ENCODE measurements at places on chromosomes 11 and 22.
A peak's percentile ranks its signal among the peaks of the same experiment; 100 is the strongest.

DNA sequence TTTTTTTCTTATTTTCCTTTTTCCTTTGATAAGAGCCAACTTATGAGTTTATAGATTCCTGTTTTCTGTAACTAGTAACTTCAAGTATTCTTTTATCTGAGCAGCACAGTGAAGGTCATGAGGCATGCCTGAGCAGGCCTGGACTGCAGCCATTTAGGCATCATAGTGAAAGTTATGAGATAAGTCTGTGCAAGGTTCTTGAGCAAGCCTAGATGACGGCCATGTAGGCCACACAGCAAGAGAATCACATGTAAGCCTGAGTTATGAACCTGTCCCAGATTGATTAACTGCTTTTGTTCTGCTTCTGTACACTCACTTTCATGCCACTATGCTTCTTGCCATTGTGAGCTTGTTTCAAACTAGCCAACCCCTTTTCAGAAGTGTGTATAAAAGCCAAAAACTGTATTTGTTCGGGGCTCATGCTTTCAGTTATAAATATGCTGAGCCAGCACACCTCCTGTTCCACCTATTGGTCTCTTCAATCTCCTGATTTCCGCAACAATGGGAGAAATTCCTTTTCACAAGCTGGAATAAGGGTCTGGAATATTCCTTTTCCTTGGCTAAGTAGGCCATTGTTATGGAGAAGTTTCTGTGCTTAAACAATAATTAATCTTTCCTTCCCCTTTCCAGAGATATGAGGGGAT is 745.7 kb downstream of the FAM181B start:
- no peak for DNase-seq

GRCh38 chr22:23591201-23591791 is 11.2 kb upstream of the IGLL1 start:
- peak; percentile 87 for DNase-seq

GRCh38 chr11:4826425-4826824 is 5.3 kb downstream of the OR51F2 start:
- DNase-seq, result no peak

DNA sequence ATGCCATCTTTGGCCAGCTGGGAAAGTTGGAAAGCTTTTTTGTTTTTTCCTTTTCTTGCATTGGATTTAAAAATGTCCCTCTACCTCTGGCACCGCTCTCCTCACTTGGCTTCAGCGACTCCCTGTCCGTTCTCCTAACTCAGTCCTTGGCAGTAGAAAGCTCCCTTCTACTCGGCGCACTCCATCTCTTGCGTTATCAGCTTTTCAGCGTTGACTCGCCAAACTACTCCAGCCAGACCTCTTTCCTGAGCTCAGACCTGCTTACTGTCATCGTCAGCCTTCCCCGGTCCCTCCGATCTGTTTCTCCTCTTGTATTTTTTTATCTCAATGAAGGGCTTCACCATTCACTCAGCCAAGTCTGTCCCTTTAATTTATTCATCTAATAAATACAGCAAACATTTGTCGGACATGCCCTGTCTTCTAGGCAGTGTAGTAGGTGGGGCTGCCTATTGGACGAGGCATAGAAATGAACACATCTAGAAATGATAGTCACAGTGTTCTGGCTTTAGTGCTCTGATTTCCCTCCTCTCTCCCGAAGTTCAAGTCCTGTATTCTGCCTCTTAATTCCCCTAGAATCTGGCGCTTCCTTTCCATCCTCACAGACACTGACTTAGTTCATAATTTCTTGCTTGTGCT is 839 bp downstream of the CEP164 start:
- DNase-seq, result peak; percentile 54

DNA sequence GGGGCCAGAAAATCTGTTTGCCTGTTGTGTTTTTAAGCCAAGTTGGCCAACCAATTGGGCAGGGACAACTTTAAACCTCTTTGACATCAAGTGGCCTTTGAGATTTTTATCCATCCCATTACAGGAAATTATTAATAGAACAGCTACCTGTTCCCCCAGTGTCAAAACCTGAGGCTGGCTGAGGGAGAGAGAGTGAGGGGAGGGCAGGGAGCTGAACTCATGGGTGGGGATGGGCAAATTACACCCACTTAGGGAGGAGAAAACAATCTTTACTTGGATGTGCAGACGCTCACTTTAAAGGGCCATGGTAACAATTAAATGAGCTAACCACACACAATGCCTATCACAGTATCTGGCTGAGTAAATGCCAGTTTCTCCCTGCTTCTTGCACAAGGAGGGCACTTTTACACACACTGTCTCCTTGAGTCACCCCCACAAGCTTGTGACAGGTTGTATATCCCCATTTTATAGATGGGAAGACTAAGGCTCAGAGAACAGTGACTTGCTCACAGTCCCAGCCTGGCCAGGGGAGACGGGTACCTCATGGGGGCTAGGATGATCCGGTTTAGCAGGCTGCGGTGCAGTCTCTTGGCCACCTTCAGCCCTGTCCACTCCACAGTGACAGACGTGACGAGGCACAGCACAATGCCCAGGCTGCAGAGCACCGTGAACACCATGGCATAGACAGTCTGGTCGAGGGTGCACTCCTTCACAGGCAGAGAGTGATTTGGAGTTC is 17.8 kb upstream of the KCNJ11 start:
- DNase-seq, result no peak

DNA sequence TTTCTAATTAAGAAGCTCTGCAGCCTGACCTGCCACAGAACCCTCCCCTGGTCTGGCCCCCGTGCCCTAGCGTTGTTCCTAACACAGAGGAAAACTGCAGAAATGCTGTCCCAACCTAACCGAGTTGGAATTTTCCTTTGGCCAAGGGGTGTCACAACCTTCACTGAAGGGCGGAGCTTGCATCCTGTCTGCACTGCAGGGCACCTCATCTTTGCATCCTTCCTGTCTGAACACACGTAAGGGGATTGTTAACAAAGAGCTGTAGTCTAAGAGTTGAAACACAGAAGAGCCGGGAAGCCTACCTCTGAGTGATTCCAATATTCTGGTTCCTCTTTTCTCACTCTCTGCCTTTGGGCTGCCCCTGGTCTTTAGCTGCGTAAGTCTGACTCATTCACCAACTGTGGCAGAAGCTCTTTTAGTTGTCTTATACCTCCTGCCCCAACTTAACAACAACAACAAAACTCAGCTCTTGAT is 1.6 kb downstream of the DIXDC1 start:
- peak; percentile 65 for DNase-seq

DNA sequence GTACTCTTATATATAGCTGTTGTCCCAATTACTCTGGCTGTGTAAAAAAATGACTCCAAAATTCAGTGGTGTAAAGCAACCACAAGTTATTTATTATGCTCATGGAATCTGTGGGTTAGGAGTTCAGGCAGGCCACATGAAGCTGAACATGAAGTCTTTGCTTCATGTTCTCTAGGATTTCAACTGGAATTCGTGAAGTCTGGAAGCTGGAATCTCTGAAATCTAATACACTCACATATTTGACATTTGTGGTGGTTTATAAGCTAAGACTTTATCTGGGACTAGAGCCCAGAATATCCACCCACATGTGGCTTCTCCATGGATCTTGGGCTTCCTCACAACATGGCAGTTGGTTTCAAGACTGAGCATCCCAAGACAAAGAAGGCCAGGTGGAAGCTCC is 430.6 kb downstream of the MIAT start:
- DNase-seq, result no peak

GRCh38 chr22:20811171-20811570 is 37.3 kb downstream of the SERPIND1 start:
- no peak for DNase-seq

DNA sequence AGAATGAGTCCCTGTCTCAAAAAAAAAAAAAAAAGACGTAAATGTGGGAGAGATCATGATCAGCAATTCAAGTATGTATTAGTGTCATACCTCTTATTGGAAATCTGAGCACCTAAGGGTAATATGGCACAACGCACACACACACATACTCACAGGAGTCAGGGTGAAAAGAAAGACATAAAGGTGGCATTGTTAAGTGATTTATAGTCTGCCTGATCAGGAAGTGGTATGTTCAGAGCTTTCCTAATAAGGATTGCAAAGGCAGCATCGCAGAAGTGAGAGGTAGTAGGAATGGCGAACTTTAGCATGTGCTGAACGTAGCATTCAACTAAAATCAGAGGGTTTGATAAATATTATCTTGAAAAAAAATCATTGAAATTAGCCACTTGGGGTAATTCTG is 854.3 kb downstream of the METTL15 start:
- DNase-seq, result no peak

GRCh38 chr22:45859231-45860161 is 117.5 kb downstream of the WNT7B start:
- DNase-seq, result no peak

DNA sequence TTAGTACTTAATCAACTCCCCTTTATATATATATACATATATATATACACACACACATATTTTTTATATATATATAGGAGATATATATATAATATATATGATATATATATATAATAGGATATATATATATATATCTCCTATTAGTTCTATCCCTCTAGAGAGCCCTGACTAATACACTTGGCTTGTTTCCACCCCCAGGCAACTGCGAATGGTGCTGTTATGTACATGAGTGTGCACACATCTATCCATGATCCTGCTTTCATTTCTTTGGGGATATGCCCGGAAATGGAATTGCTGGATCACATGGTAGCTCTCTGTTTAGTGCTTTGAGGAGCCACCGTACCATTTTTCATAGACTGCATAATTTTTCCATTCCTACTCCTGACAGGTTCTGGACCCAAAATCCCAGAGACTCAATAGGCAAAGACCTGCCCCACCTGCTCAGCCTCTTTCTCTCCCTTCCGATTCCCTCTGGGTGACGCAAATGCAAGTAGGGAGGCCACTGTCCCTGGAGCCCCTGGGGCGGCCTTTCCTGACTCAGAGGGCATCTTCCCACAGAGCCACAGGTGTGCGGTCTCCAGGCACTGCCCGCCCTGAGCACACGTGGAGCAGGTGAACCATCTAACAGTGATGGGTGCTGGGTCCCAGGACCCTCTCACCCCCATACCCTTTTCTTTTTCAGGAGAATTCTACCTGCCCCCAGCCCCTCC is 12.0 kb downstream of the FGF3 start:
- no peak for DNase-seq

- DNase-seq, result no peak
Measured at GRCh38 chr11:20865161-20865560, 195.8 kb downstream of the NELL1 start.

- no peak for DNase-seq
Measured at GRCh38 chr11:14117632-14118031, 155.1 kb downstream of the SPON1 start.

- DNase-seq, result no peak
Measured at GRCh38 chr11:69305885-69306540, 12.1 kb downstream of the MYEOV start.

- peak; percentile 85 for DNase-seq
Measured at GRCh38 chr22:50627642-50628542, at the start of gene ARSA. TSS of gene ARSA (minus strand) at chr22:50628152. CDS start at chr22:50627779, 373 bp downstream.

DNA sequence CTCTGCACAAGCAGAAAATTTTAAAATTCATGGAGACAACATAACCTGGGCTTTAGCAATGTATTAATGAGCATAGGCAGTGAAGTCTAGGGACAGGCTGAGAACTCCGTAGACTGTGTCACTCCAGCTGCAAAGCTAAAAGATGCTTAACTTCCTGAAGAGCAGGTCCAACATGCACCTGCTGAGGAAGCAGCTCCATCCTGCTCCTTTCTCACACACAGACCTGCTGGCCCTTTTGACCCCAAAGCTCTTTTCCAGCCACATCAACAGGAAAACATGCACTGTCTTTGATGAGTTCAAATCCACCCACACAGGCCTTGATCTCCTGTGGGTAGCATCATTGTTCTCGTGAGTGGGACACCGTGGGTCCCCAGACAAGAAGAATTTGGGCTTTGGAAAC is 36.0 kb downstream of the SYN3 start:
- DNase-seq, result no peak

GRCh38 chr11:1276041-1276790 is 33.2 kb downstream of the TOLLIP start:
- no peak for DNase-seq

GRCh38 chr22:20021196-20022181 is 579 bp downstream of the TANGO2 start:
- no peak for DNase-seq

- no peak for DNase-seq
Measured at GRCh38 chr11:19419808-19420207, 179.1 kb upstream of the E2F8 start.

- DNase-seq, result peak; percentile 57
Measured at GRCh38 chr11:118882491-118882890, 1.2 kb upstream of the CXCR5 start.

DNA sequence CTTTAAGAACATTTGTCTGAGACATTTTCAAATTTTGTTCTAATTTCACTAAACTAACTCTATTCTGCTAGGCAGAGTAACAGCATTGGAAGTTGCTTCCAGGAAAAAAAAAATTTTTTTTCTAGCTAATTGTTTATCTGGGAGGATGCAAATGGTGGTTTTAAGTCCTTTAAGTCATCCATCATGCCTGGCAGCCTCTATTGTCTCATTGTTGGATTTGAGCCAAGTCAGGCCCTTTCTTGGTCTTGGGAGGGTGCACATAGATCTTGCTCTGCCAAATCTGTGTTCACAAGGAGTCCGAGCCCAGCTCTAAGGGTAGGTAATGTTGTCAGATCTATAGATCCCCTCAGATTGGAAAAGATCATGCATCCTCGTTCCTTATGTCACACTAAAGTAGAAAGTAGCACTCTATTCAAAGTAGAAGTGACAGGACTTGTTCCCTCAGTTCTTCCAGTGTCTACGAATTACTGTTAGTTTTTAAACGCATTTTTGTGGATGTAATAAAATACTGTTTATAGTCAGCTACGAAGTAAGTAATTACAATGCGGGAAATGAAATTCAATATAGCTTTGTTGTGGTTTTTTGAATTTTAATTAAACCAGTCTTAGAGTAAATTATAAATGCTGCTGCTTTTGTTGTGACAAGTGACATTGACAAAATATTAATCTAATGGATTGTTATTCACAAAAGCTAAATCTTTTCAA is 166.0 kb upstream of the RASSF10 start:
- DNase-seq, result no peak

GRCh38 chr11:706439-706956 is 467 bp downstream of the EPS8L2 start:
- no peak for DNase-seq

GRCh38 chr11:33419924-33420323 is 162.7 kb downstream of the HIPK3 start:
- no peak for DNase-seq

DNA sequence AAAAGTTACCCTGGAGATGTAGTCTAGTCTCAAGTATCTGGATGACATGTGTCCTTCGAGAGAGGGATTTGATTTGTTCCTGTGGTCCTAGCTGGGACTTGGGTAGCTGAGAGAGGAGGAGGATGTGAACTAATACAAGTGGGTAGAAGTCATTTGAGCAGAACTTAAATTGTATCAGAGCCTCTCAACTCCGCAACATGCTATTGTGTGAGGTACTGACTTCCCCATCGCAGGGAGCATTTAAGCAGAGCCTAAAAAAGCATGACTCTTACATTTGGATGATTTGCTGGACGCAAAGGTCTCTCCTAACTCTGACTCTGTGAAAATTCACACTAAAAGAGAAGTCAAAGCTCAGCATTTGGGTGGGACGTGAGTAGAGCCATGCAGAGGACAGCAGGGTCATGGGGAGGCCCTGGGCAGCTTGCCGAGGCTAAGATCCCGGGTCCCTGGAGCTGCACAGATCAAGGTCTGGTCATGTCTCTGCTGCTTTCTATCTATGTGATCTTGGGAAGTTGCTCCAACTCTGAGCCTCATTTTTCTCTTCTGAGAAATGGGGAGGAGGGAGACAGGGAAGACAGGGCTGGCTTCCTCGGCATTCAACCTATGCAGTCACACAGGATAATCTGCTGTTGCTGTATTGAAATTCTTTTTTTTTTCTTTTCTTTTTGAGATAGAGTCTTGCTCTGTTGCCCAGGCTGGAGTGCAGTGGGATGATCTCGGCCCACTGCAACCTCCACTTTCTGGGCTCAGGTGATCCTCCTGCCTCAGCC is 44.9 kb downstream of the CD82 start:
- DNase-seq, result no peak

Data from activated CD8-positive, alpha-beta memory T cell treated with anti-CD3 and anti-CD28 coated beads, Interleukin-2, amount 50 U/mL, for 48 hours (primary cell).